ENCODE measurements at places on chromosomes 7 and 10.

DNA sequence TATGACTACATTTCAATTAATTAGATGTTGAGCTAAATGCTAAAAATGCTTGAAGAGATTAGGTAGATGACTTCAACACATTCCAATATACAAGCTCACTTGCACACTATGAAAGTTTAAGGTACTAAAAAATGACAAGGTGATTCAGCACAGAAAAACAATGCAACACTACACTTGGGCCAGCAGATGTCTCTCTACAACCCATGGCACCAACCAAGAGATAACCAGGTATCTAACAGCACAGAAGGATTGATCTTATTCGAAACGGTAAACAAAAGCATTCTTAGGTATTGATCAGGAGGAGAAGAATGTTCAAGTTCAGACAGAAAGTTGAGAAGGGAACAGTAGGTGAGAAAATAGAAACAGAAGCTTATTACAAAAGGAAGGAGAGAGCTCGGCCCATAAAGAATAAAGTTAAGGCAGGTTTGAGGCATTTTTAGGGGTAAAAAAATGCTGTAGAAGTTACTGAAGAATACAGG, 248.2 kb upstream of the KLF14 start:
- DNase-seq: no peak

DNA sequence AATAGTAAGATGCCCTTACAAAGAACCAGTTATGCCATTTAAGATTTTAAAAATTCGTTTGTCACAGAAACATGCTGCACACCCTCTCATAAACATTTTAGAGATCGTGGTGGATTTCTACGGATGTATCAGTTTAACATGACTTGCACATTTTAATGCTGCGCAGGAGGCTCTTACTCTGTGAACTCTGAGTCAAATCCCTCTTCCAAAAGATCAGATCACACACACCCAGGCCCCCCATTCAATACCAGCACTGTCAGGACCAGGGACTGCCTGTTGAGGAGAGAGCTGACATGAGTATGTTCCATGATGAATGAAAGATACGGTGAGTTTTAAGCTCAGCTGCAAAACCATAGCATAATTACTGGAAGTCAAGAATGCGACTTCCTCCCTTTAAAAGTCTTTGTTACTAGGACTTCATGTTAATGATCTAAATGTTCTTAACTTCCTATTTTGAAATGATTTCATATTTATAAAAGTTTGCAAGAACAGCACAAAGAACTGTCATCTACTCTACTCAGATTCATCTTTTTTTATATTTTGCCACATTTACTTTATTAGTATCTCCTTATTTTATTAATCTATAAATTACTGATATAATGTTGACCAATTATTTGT, 500.2 kb downstream of the GLRX3 start:
- no peak for DNase-seq

GRCh38 chr10:95414844-95415485, 124.2 kb upstream of the PDLIM1 start:
- DNase-seq: no peak

DNA sequence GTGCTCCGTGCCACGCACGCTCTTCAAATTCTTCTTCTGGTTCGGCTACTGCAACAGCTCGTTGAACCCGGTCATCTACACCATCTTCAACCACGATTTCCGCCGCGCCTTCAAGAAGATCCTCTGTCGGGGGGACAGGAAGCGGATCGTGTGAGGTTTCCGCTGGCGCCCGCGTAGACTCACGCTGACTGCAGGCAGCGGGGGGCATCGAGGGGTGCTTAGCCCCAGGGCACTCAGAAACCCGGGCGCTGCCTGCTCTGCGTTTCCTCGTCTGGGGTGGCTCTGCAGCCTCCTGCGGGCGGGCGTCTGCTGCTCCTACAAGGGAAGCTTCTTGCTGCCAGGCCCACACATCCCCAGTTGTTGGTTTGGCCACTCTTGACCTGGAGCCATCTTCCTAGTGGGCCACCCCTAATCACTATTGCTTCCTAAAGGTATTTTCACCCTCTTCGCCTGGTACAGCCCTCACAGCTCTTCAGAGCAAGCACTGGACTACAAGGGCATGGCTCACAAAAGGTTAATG, 2.5 kb downstream of the ADRA2A start:
- DNase-seq: no peak

GRCh38 chr7:87316846-87317552, 28.5 kb upstream of the CROT start:
- no peak for DNase-seq

DNA sequence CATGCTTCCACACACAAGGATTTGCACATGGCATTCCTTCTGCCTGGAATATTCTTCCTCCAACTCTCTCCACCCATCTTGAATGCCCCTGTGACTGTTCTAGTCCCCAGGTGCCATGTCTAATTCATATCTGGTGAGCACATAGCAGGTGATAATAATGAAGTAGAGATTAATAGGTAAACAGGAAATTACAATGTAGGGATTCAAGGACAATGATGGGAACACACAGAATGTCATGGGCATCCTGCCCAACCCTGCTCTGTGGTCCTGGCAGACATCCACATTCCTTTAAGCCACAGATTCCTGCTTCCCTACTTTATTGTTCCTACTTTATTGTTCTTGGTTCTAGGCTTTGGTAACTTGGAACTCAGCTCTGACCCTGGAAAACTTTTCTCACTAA, 115.8 kb downstream of the THSD7A start:
- DNase-seq: no peak

GRCh38 chr7:132575419-132575981, 770 bp downstream of the PLXNA4 start:
- DNase-seq: no peak

GRCh38 chr10:11663763-11664555, 52.5 kb upstream of the USP6NL start:
- DNase-seq: no peak

DNA sequence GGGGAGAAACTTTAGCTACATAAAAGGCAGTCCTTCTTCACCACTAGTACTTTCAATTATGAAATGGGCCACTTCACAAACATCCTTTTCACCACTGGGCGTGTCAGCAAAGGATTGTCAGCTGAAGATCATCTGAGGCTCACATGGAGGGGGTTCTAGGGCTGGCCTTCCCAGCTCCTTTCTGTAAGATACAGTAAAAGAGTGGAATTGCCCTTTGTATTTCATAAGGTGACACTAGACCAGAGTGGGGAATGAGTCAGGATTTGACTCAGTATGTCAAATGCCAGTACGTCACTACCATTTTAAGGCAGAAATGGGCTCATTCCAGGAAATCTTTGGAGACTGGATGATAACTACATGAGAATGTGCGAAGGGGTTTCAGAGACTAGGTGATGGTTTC, 21.2 kb upstream of the BLOC1S2 start:
- DNase-seq: no peak

GRCh38 chr7:142385491-142386340, 127.9 kb upstream of the PRSS58 start:
- peak; percentile 29 for DNase-seq

DNA sequence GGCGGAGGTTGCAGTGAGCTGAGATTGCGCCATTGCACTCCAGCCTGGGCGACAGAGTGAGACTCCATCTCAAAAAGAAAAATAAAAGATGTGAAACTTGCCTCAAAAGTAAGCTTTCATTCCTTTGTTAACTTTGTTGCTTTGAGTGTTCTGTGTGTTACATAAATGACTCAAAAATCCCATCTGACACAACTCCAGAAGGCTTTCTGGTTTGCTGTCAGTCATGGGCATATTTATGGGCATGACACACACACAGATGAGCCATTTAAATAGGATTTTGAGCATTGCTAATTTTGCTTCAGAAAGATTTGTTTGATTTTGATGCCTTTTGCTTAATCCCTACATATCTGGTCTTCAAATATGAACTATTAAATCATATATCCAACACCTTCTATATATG, 82.6 kb downstream of the CACNB2 start:
- no peak for DNase-seq

DNA sequence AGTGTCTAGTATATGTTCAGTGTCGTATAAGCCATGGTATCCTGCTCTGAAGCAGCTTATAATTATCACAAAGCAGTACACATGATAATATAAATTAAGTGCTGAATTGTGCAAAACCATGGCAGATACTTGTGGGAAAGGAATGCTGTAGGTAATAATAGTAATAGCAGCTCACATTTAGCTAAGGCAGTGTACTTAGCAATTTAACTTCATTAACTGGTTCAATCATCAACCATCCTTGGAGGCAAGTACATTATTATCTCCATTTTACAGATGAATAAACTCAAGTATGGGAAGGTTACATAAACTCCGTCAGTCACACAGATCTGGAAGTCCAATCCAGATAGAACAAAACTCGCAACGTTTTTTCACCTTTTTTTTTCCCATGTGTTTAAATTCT, 21.6 kb upstream of the RNF148 start:
- DNase-seq: no peak
